ENCODE measurements at places on chromosomes 4 and X.

DNA sequence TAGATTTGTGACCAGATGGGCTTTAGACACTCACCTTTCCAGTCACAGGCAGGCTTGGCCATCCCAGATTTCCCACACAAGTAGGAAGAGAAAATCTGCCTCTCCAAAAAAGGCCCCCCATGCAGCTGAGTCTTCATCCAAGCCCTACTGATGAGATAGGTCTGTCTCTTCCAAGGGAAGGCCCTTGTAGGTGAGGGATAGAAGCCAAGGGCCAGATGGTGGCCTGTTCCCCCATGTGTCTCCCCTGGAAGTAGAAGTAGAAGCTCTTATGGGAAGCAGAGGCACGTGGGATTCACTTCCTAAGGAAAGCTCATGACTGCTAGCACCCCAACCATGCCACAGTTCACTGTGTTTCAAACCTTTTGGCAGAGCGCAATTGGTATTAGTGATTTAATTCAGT, 81.5 kb downstream of the REPS2 start:
- DNase-seq = no peak

DNA sequence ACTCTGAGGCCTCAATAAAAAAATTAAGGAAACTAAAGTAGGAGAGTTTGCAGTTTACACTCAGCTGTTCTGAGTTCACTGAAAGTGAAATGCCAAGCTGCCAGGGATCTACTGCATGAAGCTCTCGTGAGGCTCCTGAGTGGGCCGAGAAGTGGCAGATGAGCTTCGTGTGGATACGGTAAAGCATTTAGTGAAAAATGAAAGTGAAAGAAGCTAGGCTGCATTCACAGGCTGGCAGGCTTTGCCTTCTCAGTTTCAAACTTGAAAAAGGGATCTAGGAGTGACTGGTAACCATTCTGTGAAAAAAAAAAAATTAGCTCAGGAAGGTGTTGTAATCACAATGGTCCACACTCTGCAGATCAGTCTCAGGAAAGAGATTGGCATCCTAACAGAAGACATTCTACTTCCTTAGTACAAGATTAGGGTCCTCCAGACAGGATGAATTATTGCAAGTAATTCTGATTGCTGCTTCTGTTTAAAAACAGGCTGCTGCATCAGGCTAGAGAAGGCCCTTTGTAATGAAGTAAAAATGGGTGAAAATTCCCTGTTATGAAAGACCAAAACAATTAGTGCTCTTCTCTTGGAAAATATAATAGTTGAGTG, 679.9 kb downstream of the RPA4 start:
- DNase-seq = peak; percentile 27

DNA sequence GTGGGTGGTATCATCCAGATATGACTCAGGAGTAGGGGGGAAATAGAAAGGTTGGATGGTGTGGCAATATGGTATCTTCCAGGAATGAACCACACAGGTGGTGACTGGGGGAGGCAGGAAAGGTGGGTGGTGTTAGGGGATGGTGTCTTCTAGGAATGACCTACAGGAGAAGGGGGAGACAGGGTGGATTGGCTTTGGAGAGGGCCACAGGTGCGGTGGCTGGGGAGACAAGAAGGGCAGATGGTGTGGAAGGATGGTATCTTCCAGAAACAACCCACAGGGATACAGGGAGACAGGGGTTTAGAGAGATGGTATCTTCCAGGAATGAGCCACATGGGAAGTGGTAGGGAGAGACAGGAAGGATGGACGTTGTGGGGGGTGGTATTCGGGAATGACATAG, 64.0 kb downstream of the MAOA start:
- no peak for DNase-seq

DNA sequence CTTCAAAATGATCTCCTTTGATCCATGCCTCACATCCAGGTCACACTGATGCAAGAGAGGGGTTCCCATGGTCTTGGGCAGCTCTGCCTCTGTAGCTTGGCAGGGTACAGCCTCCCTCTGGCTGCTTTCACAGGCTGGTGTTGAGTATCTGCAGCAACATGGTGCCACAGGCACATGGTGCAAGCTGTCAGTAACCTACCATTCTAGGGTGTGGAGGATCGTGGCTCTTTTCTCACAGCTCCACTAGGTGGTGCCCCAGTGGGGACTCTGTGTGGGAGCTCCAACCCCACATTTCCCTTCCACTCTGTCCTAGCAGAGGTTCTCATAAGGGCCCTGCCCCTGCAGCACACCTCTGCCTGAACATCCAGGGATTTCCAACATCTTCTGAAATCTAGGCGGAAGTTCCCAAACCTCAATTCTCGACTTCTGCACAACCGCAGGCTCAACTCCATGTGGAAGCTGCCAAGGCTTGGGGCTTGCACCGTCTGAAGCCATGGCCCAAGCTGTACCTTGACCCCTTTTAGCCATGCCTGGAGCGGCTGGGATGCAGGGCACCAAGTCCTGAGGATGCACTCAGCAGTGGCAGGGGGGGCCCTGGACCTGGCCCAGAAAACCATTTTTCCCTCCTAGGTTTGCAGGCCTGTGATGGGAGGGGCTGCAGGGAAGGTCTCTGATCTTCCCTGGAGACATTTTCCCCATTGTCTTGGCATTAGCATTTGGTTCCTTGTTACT, 137.8 kb upstream of the NUDT6 start:
- no peak for DNase-seq

DNA sequence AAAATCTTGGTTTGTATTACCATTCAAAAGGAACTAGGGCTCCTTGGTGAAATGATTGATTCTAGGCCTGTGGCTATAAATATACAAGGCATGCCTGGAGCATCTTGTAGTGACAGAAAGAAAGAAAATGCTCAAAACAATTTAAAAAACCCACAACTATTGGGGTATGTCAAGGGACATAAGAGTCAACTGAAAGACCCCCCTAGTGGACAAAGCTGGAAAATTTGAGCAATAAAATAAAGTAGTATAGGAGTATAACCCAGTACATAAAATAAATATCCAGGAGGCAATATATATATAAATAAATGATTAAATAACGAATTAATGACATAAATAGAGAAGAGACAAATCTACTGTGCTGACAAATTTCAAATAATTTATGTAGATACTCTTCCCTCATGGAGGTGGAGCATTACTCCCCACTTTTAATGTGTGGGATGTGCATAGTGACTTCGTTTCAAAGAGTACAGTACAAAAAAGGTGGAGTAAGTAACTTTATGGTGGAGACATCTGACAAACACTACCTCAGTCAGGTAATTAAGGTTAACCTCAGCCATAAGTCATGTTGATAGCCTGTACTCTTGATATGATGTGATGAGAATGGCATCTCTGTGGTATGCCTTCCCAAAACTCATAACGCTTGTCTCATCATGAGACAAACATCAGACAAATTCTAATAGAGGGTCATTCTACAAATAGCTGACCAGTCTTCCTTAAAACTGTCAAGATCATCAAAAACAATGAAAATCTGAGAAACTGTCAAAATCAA, 185.0 kb upstream of the GLRA2 start:
- DNase-seq = no peak

GRCh38 chr4:139483000-139483399, 29.1 kb downstream of the RAB33B start:
- no peak for DNase-seq

GRCh38 chr4:25857403-25857802, 5.4 kb downstream of the SEL1L3 start:
- DNase-seq = no peak

- DNase-seq = no peak
These were observed 254.3 kb upstream of the AGA start for GRCh38 chr4:177696438-177696966.

- no peak for DNase-seq
These were observed 4.6 kb upstream of the GPR34 start for GRCh38 chrX:41684138-41684537.

DNA sequence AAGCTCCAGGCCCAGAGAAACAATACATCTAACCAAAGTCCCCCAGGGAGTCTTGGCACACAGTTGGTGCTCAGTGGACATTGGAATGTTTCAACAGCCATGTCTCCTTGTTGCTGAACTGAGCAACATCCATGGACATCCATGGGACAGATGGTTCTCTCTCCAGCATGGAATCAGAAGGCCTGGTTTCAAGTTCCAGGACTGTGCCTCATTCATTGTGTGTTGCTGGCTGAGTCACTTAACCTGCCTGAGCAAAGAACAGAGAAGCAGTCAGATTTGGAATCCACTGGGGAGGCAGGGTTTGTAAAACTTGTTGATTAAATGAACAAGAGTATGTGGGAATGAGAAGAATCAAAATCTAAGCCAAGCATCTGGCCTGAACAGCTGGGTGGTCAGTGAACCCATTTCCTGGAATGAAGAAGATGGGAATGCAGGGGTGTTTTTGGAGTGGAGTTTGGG, 147.9 kb downstream of the CHIC2 start:
- no peak for DNase-seq

DNA sequence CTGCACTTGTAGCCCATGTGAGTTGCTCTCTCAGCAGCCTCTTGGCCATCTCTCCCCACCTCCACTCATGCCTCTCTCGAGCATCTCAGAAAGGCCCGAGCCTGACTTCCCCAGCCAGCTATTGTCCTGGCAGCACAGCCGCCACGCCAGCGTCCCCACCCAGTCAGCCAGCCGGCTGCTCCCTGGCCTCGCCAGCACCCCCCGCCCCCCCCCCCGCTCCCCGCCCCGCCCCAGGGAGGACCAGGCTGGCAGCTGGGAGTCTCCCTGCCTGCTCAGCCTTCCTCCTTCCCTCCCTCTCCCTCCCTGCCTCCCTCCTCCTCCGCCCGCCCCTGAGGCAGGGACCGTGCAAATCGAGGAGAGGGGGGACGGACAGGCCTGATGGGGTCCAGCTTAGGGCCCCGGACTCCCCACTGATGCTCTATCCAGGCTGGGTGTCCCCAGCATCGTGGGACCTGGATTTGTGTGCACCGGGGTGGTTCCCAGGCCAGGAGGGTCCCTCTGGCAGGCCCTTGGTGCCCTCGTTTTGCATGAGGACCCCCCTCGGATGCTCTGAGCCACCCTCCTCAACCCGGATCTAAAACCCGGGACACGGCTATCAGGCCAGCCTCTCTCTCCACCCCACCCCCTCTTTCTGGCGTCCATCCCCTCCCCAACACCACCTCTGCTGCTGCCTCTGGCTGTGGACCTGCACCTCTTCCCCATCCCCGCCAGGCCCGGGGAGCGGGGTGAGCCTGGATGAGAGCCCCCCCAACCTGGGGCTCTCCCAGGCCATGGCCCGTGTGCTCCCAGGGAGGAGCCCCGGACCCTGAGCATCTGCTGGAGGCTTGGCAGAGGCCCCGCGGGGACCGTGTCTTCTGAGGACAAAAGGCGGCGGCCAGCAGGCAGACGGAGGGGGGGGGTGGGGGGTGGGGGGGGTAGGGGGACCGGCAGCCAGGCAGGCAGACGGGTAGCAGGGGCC, at the start of gene GPR173:
TSS of gene GPR173 (plus strand) at position 621 of the 958 bp plus-strand sequence. CDS start 27,833 bp downstream, outside the sequence.
- no peak for DNase-seq

GRCh38 chr4:47213539-47213938, 182.2 kb downstream of the GABRB1 start:
- DNase-seq = no peak

GRCh38 chrX:153779891-153780677, 757 bp upstream of the SRPK3 start:
- DNase-seq = no peak

DNA sequence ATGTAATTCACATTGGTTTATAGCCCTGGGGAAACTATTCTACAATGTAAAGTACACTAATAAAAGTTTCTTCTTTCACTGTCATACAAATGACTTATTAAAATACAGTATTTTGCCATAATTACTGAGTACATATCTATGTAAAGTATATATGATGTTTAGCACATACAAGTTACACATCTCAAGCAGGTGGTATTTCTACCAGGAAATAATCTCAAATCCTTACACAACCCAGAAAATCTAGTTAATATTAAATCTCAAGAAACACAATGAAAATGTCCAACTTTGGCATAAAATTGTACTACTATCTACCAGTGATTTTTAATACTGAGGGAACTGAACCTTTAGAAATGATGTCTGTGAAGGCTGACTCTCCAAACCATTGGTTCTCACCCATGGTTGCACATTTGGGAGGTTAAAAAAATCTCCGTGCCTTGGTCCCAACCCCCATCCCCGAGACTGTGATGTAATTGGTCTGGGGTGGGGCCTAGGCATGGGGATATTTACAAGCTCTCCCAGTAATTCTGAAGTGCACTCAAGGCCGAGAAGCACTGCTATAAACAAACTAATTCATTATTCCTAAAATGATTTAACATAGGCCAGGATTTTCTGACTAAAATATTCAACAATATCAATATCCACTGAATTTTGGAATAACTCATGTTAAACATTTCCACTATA, 27.6 kb downstream of the MAP3K15 start:
- DNase-seq = no peak

DNA sequence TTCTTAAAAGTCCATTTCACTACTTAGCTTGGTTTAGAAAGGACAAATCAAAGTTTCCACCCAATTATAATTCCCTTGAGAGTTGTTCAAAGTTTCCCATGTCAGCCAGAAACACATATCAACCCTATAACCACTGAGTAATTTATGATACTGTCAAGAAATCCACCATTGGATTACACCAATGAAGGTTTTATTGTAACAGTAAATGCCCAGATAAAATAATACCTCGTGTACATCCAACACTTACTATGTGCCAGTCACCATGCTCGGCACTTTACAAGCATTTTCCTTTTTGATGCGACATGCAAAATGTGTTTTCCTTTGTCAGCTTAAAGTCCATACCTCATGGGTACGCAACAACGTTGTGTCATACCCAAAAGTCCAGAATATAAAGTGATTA, 64.0 kb downstream of the MID1 start:
- no peak for DNase-seq

DNA sequence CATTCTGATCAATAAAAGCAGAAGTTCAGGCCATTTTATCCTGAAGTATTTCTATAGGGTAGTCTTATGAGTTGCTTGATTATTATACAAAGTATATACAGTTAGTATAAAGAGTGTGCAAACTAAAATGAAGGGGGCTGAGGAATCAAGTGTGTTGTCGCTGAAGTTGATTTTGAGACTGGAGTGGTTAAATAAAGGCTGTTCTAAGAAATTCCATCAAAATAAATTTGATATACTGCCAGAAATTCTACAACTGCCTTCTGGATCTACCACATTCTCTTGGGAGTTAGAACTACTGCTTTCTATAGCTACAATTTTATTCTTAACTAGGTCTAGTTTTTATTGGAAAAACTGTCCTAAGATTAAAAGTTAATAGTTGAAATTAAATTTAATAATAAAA, 12.4 kb downstream of the EDNRA start:
- DNase-seq = no peak

DNA sequence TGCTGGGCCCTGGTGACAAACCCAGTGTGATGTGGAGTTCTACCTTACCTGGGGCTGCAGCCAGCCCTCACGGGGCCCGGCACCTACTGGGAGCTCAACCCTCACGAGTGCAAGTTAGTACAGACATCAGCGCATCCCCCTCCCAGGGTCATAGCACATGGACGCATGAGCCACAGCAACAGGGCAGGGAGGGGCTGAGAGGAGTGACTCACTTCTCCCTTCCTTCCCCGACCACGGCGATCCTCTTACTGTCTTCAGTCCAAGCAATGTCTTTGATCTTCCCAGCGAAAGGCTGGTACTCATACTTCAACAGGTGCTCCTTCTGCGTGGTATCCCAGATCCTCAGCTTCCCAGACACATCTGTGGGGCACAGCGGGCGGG, 17.8 kb downstream of the WDR1 start:
- DNase-seq = peak; percentile 62
